ENCODE measurements at places on chromosomes 4 and X. TPM values are rescaled to one million over a fixed set of nuclear protein-coding genes. Genes with fewer than 3 reads are reported as not detected.

XK gene
- total RNA-seq, result 1.5 TPM

IL2RG gene
- not detected for total RNA-seq

GLOD5 gene
- not detected for total RNA-seq

FGFRL1 gene
- total RNA-seq, result 35.8 TPM

HAND2 gene
- not detected for total RNA-seq

SYTL4 gene
- total RNA-seq, result 0.28 TPM

NIPAL1 gene
- total RNA-seq, result 9.2 TPM

PCSK1N gene
- 15.6 TPM for total RNA-seq

CHRDL1 gene
- 12.8 TPM for total RNA-seq

BTK gene
- total RNA-seq, result 0.31 TPM

GRCh38 chr4:141860974-141861373, 224.6 kb downstream of the IL15 start:
- H3K4me3 ChIP-seq, result no peak overlapping the region
- DNase-seq, result peak; percentile 21
- H3K36me3 ChIP-seq, result no peaks in the 10 kb centered on the region
- no peaks in the 10 kb centered on the region for H3K27me3 ChIP-seq
- no peak overlapping the region for H3K27ac ChIP-seq

DNA sequence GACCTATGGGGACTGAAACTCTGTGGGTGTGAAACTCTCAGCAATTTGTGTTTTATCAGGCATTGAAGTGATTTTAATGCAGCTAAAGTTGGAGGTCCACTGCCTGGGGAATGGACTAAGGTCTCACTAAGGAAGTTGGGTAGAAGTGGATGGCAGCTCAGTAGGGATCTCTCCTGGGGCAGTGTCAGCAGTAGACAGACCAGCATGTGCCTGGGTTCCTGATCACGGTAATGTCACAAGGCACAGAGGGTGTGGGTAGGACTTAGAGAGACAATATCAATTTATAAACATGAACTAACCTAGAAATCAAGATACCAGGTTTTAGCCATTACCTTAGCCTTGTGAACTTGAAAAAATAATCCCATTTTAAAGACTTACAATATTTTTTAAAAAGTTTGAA, 380.3 kb upstream of the LCORL start:
- no peak overlapping the region for H3K4me3 ChIP-seq
- H3K27ac ChIP-seq, result no peak overlapping the region
- DNase-seq, result no peak

- H3K4me3 ChIP-seq, result no peak overlapping the region
- no peaks in the 10 kb centered on the region for H3K36me3 ChIP-seq
- DNase-seq, result no peak
- H3K27me3 ChIP-seq, result no peaks in the 10 kb centered on the region
These were observed 546.0 kb downstream of the BCOR start for GRCh38 chrX:39551762-39552161.

GRCh38 chr4:5144384-5144783, 93.1 kb downstream of the STK32B start:
- H3K36me3 ChIP-seq, result no peaks in the 10 kb centered on the region
- no peak overlapping the region for H3K4me3 ChIP-seq
- H3K4me1 ChIP-seq, result no peaks in the 10 kb centered on the region
- H3K27ac ChIP-seq, result no peak overlapping the region
- no peak for DNase-seq

DNA sequence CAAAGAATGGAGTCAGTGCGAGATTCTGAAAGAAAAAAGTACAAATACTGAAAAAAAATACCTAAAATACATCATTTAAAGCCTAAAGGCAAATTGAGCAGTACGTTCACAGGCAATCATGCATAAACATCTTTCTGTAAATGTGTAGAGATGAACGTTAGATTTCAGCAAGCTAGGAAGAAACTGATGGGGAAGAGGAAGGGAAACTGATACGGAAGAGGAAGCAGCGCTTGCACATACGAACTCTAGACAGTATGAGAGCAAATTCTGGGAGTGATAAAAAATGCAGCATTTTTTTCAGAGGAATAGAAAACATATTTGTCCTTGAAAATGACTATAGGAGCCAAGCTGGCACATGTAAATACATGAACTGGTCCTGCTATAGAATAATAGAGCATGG, 9.4 kb downstream of the ANKRD50 start:
- DNase-seq, result no peak
- no peak overlapping the region for H3K4me3 ChIP-seq
- H3K4me1 ChIP-seq, result peaks cover 4% of the 10 kb centered on the region

DNA sequence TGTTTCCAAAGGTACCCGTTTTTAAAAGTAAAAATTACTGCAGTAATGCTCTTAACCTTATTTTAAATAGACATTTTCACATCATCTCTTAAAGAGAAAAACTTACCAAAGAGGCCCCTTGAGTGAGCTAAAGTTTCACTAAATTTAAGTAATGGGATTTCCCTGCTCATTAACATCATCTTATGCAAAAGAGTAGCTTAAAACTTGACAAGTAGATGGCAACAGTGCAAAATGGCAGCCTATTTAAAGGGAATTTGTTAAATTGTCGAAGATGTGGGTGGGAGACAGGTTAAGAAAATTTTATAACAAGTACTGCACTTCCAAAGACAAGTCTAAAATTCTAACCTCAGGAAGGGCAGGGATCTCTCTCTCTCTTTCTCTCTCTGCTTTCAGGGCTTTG, 271.7 kb upstream of the LDB2 start:
- DNase-seq, result no peak
- H3K27me3 ChIP-seq, result peaks cover 35% of the 10 kb centered on the region
- peaks cover 17% of the 10 kb centered on the region for H3K4me1 ChIP-seq
- H3K27ac ChIP-seq, result no peak overlapping the region
- no peaks in the 10 kb centered on the region for H3K36me3 ChIP-seq

DNA sequence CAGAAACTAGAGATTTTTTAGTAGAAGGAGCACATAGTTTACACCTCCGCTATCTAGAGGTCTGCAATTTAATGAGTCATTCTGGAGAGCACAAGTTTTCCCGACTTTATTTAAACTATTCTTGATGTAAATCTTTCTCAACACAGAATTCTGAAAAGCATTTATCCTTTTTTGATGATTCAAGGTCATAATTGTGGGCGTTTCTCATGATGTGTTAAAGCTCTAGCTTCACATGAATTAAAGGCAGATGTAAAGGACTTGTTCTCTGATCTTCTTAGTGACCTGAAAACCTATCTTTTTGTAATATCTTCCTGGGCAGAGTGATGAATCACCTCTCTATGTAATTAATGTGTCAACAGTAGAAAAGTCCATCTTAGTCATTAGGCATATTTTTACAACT, 128.8 kb downstream of the COMMD8 start:
- no peak overlapping the region for H3K4me3 ChIP-seq
- H3K36me3 ChIP-seq, result no peaks in the 10 kb centered on the region
- H3K4me1 ChIP-seq, result no peaks in the 10 kb centered on the region
- DNase-seq, result no peak
- no peaks in the 10 kb centered on the region for H3K27me3 ChIP-seq

GRCh38 chr4:112889619-112890527, 159.6 kb upstream of the ANK2 start:
- H3K27me3 ChIP-seq, result no peaks in the 10 kb centered on the region
- DNase-seq, result no peak
- no peak overlapping the region for H3K4me3 ChIP-seq
- peaks cover 6% of the 10 kb centered on the region for H3K4me1 ChIP-seq
- H3K36me3 ChIP-seq, result no peaks in the 10 kb centered on the region

DNA sequence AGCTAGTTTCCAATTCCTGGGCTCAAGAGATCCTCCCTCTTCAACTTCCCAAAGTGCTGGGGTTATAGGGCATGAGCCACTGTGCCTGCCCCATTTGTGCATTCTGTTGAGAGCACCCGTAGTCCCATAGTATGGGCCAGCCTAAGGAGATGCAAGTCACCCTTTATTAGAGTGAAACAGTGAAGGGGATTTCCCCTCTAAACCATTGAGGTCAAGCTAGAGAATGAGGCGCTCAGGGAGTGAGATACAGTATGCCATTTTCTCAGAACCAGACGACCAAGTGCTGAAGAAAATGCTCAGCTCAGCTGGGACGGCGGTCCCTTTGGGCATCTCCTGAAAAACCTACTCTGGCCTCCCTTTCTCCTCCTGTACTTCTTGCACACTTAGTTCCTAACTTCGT, 18.7 kb downstream of the RNF4 start:
- peaks cover 21% of the 10 kb centered on the region for H3K36me3 ChIP-seq
- H3K4me1 ChIP-seq, result peaks cover 21% of the 10 kb centered on the region
- no peaks in the 10 kb centered on the region for H3K27me3 ChIP-seq
- no peak overlapping the region for H3K4me3 ChIP-seq
- H3K27ac ChIP-seq, result no peak overlapping the region

DNA sequence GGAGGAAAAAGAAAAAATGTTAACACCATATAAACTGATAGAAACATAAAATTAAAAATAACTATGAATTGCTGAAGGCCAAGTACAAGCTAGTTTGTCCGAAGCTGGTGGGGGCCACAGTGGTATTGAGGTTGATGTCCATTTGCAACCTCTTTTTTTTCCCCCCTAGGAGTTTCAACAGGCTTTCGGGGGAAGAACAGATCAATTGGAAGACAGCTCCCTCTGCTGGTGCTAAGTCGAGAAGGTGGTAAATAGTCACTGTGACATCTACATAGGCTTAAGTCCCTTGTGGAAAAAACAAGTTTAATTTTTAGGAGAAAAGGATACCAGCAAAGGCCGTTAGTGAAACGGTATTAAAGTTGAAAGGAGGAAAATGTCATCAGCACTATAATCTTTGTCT, 115.7 kb upstream of the ZXDA start:
- peak; percentile 28 for DNase-seq
- H3K36me3 ChIP-seq, result no peaks in the 10 kb centered on the region
- no peaks in the 10 kb centered on the region for H3K27me3 ChIP-seq

- H3K4me1 ChIP-seq, result no peaks in the 10 kb centered on the region
- H3K27me3 ChIP-seq, result no peaks in the 10 kb centered on the region
- H3K4me3 ChIP-seq, result no peak overlapping the region
- no peak overlapping the region for H3K27ac ChIP-seq
- no peaks in the 10 kb centered on the region for H3K36me3 ChIP-seq
These were observed 41.5 kb downstream of the ACE2 start for GRCh38 chrX:15559227-15559626.

DNA sequence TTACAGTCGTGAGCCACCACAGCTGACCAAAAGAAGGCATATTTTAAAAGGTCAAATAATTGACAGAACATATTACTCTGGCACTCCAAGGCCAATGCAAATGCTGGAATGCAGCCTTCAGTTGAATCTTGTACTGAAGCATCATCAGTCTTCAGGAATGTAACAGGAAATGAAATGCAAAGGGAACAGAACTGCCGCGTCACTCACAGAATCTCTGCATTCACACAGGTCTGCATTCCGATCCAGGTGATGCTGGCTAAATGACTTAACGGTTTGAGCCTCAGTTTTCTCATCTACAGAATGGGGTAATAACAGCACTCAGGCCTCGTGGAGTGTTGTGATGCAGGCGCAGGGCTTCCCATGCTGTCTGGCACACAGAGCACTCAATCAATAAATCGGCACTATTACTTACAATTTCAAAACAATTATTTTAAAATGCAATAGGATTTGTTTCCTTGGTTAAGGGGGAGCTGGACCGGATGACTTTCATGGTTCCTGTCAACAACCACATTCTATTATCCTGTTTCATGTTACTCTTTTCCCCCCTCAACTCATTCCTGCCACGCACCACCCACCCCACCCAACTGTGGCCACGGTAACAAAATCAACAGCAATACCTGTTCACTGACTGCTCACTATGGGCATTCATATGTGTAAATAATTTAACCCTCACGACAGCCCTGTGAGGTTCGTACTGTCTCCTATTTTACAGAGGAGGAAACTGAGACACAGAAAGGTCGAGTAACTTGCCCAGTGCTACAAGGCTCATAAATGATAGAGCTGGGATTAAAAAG, 32.4 kb downstream of the IGFBP7 start:
- H3K27me3 ChIP-seq, result no peaks in the 10 kb centered on the region
- H3K27ac ChIP-seq, result peak overlapping the region; percentile 69
- DNase-seq, result peak; percentile 84
- no peak overlapping the region for H3K4me3 ChIP-seq
- H3K36me3 ChIP-seq, result no peaks in the 10 kb centered on the region

DNA sequence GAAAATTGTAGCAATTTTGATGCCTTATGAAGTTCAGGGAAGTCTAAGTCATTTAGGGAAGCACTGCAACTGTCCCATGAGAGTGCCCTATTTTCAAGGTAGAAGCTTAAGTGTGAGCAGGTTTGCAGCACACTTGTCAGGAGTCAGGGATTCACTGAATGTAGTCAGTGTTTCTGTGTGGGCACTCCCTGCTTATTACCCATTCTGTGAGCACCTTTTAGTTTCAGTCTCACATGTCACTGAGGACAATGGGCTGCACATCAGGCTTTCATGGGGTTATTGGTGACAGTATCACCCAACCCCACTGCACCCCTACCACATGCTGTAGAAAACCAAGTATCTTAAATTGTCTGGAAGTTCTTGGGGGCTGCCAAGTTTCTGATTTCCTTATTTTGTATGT, 2.9 kb upstream of the CCNG2 start:
- no peaks in the 10 kb centered on the region for H3K36me3 ChIP-seq
- H3K4me1 ChIP-seq, result peaks cover 19% of the 10 kb centered on the region
- DNase-seq, result no peak
- no peak overlapping the region for H3K4me3 ChIP-seq
- H3K27me3 ChIP-seq, result no peaks in the 10 kb centered on the region

- H3K27me3 ChIP-seq, result no peaks in the 10 kb centered on the region
- H3K36me3 ChIP-seq, result no peaks in the 10 kb centered on the region
- H3K4me1 ChIP-seq, result peaks cover 20% of the 10 kb centered on the region
- H3K27ac ChIP-seq, result no peak overlapping the region
- no peak for DNase-seq
These were observed 8.1 kb downstream of the ENPEP start for GRCh38 chr4:110484029-110484428.
